ENCODE measurements at places on chromosomes 12 and 14.

GRCh38 chr12:49489720-49490119 lies 49.1 kb upstream of the KCNH3 start:
- no peak for DNase-seq

- DNase-seq: no peak
Observed at GRCh38 chr14:101776344-101776743, 14.8 kb downstream of the PPP2R5C start.

GRCh38 chr14:105088812-105089745 lies 23.8 kb upstream of the GPR132 start:
- no peak for DNase-seq

GRCh38 chr12:51809193-51809592 lies 39.3 kb downstream of the FIGNL2 start:
- no peak for DNase-seq

DNA sequence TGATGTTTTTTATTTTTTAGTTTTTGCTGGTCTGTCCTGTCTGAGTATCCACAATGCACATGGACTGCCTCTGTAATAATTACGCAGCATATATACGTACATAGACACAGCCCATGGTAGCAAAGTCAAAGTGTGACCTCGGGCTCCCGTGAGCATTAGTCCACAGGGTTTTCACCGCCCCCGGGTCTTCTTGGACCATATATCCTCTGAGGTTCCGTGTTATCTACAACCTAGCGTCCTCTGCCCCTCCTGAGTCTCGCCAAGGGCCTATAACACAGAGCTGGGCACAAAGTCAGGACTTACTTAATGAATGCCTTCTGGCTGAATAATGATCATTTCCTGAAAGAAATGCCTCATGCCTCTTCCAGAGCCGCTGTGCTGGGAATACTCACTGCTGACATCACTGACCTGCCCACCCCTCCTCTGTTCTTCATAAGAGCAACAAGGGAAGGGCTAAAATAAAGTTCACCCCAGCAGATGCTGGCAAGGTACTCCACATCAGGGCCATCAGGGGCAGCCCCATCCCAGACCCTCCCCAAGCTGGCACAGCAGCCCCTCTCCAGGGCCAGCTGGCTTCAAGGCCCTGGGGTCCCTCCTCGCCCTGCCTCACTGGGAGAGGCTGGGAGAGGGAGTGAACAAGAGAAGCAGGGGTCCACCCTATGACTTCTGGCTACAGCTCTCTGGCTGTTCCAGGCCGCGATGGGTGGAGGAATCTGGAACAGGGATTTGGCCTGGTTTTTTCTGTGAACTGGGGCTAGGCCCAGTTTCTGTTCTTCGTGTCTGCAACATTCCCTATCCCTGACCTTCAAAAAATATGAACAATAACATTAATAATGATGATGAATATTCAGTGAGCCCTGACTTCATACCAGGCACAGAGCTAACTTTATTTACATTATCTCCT lies 7.9 kb downstream of the HDAC7 start:
- DNase-seq: no peak

GRCh38 chr12:67088401-67089118 lies 180.6 kb upstream of the CAND1 start:
- DNase-seq: no peak

All from CD4-positive, alpha-beta T cell (primary cell).